ENCODE measurements at places on chromosomes 7 and 10. TPM values are rescaled to one million over a fixed set of nuclear protein-coding genes. Genes with fewer than 3 reads are reported as not detected.

GRCh38 chr7:79452495-79453265, 787 bp downstream of the MAGI2 start:
- H3K27me3 ChIP-seq: no peaks in the 10 kb centered on the region
- H3K4me3 ChIP-seq: peak overlapping the region; percentile 77
- H3K27ac ChIP-seq: peak overlapping the region; percentile 96
- no peaks in the 10 kb centered on the region for H3K36me3 ChIP-seq
- peak; percentile 20 for DNase-seq

DNA sequence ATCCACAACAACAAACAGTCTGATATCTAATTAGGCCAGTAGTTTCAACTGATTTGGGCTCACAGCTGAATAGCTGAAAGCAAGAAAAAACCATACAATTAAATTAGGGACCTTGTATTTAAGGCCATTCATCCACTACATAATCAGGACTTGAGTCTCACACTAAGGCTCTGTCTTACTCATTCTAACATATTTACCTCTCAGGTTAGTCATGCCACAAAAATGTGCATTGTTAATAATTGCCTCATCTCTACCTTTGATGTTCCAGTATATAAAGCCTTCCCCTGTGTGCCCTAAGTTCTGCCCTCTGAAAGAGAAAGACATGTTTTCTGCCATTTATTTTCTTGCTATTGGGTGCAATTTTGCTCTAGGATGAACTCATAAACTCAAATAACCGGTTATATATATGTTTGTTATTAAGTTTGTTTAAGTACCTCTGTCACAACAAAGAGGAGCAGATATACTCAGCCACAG, 5.3 kb upstream of the C1GALT1 start:
- H3K4me1 ChIP-seq: no peaks in the 10 kb centered on the region
- DNase-seq: no peak
- H3K36me3 ChIP-seq: no peaks in the 10 kb centered on the region

GRCh38 chr10:122096705-122097104, 107.7 kb downstream of the TACC2 start:
- no peaks in the 10 kb centered on the region for H3K27me3 ChIP-seq
- no peaks in the 10 kb centered on the region for H3K36me3 ChIP-seq
- no peak overlapping the region for H3K27ac ChIP-seq
- H3K4me1 ChIP-seq: no peaks in the 10 kb centered on the region

DNA sequence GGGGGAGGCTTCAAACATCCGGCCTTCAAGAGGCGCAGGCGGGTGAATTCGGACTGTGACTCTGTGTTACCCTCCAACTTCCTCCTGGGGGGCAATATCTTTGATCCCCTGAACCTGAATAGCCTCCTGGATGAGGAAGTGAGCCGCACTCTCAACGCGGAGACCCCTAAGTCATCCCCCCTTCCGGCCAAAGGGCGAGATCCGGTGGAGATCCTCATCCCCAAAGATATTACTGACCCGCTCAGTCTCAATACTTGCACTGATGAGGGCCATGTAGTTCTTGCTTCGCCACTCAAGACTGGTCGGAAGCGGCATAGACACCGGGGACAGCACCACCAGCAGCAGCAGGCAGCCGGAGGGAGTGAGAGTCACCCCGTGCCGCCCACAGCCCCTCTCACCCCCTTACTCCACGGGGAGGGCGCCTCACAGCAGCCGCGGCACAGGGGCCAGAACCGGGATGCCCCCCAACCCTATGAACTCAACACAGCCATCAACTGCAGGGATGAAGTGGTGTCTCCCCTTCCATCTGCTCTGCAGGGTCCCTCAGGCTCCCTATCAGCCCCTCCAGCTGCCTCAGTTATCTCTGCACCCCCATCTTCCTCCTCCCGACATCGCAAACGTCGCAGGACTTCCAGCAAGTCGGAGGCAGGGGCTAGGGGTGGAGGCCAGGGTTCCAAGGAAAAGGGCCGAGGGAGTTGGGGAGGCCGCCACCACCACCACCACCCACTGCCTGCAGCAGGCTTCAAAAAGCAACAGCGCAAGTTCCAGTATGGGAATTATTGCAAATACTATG, 1.1 kb downstream of the MEPCE start:
- H3K36me3 ChIP-seq: no peaks in the 10 kb centered on the region
- H3K4me1 ChIP-seq: peaks cover 33% of the 10 kb centered on the region
- no peak for DNase-seq

- no peak overlapping the region for H3K4me3 ChIP-seq
- H3K4me1 ChIP-seq: no peaks in the 10 kb centered on the region
- H3K27ac ChIP-seq: no peak overlapping the region
- no peak for DNase-seq
- H3K27me3 ChIP-seq: no peaks in the 10 kb centered on the region
Observed at GRCh38 chr10:34222359-34222758, 592.7 kb downstream of the PARD3 start.

DNA sequence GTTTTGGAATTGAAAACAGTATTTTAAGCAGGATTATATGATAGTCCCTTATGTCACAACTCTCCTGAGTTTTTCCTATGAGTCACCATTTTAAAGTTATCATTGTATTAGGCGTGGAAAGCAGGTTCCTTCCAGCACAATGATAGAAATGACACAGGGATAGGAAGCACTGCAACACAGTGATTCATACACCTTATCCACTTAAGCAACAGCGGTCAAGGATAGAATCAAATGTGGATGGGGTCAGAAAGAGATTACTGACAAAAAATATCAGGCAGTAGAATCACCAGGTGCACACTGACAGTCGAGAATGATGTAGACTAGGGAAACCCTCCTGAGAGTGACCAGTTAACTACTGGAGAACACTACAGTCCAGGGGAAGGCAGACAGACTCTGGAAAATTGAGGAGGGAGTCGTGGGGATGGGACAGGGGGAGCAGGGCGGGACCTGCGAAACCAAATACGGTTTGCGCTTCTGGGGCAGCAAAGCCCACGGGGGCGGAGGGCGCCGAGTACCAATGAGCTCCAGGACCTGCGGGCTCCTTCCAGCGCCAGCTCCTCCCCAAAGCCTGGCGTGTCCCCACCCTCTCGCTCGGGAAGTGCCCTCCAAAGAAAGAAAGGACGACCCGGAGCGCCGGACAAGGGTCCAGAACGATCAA, 479 bp downstream of the PNPLA8 start:
- H3K27ac ChIP-seq: peak overlapping the region; percentile 99
- no peaks in the 10 kb centered on the region for H3K4me1 ChIP-seq
- no peaks in the 10 kb centered on the region for H3K27me3 ChIP-seq
- DNase-seq: no peak

GRCh38 chr10:11715815-11716494, 26.2 kb upstream of the ECHDC3 start:
- H3K4me1 ChIP-seq: no peaks in the 10 kb centered on the region
- H3K27ac ChIP-seq: peak overlapping the region; percentile 81
- peak; percentile 73 for DNase-seq
- peak overlapping the region; percentile 13 for H3K4me3 ChIP-seq
- H3K36me3 ChIP-seq: no peaks in the 10 kb centered on the region

GRCh38 chr7:47071866-47072265, 510.0 kb downstream of the TNS3 start:
- no peak overlapping the region for H3K4me3 ChIP-seq
- H3K4me1 ChIP-seq: no peaks in the 10 kb centered on the region
- no peak overlapping the region for H3K27ac ChIP-seq
- no peak for DNase-seq

DNA sequence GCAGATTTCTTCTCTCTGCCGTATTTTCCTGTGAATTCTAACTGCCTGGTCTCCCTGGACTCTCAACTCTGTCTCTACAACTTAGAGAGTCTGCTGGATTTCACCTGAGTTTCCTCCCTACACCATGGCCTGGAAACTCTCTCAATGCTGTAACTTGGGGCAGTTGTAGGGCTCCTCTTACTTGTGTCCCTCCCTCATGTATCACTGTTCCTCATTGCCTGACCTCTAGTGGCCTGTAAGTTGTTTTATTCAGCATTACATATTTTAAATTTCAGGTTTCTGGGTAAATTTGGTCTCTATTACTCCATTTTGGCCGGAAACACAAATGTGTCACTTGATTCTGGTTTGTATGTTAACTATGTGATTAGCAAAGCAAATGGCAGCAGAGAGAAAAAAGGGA, 70.9 kb downstream of the DYNC1I1 start:
- H3K4me1 ChIP-seq: no peaks in the 10 kb centered on the region
- H3K36me3 ChIP-seq: no peaks in the 10 kb centered on the region
- no peak for DNase-seq
- H3K4me3 ChIP-seq: no peak overlapping the region
- H3K27ac ChIP-seq: no peak overlapping the region

DNA sequence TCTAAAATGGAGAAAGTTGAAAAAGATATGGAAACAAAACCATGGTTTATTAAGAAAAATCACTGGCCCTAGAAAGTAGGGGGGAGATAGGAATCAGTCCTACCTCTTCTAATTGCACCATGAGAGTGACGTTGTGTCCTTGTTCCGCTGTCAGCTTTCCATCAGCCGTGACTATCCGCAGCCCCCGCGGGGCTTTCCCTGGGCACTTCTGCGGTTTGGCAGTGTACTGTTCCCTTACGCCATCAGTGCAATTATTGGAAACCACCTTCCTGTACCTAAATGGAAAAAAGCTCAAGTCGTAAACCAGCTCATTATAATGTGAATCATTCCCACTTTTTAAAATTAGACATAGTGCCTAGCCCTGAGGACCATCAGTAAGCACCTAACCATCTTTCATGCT, 512.2 kb downstream of the SORCS1 start:
- no peak overlapping the region for H3K4me3 ChIP-seq
- no peaks in the 10 kb centered on the region for H3K4me1 ChIP-seq
- H3K27ac ChIP-seq: no peak overlapping the region
- DNase-seq: no peak
- H3K27me3 ChIP-seq: no peaks in the 10 kb centered on the region
- H3K36me3 ChIP-seq: no peaks in the 10 kb centered on the region

- H3K27ac ChIP-seq: peak overlapping the region; percentile 81
- no peaks in the 10 kb centered on the region for H3K36me3 ChIP-seq
- no peaks in the 10 kb centered on the region for H3K27me3 ChIP-seq
Observed at GRCh38 chr10:13991353-13991752, 339.4 kb downstream of the FRMD4A start.

GRCh38 chr7:80520199-80520598, 8.3 kb upstream of the GNAT3 start:
- no peak overlapping the region for H3K27ac ChIP-seq
- no peaks in the 10 kb centered on the region for H3K36me3 ChIP-seq
- DNase-seq: no peak
- no peak overlapping the region for H3K4me3 ChIP-seq
- H3K27me3 ChIP-seq: no peaks in the 10 kb centered on the region

DNA sequence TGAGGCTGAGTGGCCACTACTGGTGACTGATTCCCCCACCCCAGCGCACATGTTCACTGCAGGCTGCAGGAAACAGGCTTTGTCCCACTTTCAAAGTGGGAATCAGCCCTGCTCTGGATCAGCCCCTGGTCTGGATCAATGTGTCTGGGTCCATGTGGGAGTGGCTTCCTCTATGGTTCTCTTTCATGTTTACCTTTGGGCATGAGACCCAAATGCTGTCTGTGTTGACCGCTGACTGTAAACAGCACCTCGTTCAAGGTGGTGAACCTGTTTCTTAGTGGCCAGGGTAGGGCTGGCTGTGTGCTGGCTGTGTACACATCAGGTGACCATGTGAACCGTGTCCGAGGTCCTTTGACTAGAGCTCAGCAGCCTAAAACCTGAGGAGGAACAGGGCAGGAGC, 121.8 kb downstream of the CAMK1D start:
- H3K27ac ChIP-seq: no peak overlapping the region
- DNase-seq: no peak
- no peaks in the 10 kb centered on the region for H3K4me1 ChIP-seq
- H3K4me3 ChIP-seq: no peak overlapping the region
- H3K27me3 ChIP-seq: no peaks in the 10 kb centered on the region

DNA sequence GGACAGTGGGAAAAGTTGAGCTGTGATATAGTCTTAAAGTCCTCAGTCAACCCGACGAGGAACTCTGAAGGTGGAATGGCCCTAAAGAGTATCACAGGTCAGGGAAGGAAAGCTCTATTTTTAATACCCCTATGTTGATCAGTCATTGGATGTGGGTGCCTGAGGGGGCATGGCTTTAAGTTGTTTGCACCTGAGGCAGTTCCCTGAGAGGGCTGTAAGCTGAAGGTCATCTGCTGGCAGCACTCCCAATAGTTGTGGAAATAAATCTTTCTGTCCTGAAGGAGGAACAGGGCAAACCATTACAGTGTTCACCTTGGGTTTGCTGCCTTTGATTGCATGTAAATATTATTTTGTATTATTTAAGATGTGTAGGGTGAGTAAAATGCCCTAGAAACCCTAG, 17.8 kb upstream of the C1GALT1 start:
- H3K4me3 ChIP-seq: no peak overlapping the region
- DNase-seq: no peak
- no peaks in the 10 kb centered on the region for H3K27me3 ChIP-seq
- no peak overlapping the region for H3K27ac ChIP-seq
- H3K4me1 ChIP-seq: no peaks in the 10 kb centered on the region

- DNase-seq: no peak
- peaks cover 3% of the 10 kb centered on the region for H3K4me1 ChIP-seq
- H3K27ac ChIP-seq: no peak overlapping the region
- no peaks in the 10 kb centered on the region for H3K27me3 ChIP-seq
- no peak overlapping the region for H3K4me3 ChIP-seq
Observed at GRCh38 chr7:148260599-148260998, 330.0 kb upstream of the C7orf33 start.

- no peak overlapping the region for H3K27ac ChIP-seq
- no peaks in the 10 kb centered on the region for H3K4me1 ChIP-seq
- no peak for DNase-seq
- H3K36me3 ChIP-seq: no peaks in the 10 kb centered on the region
Observed at GRCh38 chr7:116574025-116574822, 49.4 kb downstream of the CAV1 start.

- no peaks in the 10 kb centered on the region for H3K27me3 ChIP-seq
- H3K4me3 ChIP-seq: no peak overlapping the region
- H3K27ac ChIP-seq: no peak overlapping the region
- H3K36me3 ChIP-seq: no peaks in the 10 kb centered on the region
Observed at GRCh38 chr7:104275900-104276299, 52.5 kb upstream of the LHFPL3 start.

DNA sequence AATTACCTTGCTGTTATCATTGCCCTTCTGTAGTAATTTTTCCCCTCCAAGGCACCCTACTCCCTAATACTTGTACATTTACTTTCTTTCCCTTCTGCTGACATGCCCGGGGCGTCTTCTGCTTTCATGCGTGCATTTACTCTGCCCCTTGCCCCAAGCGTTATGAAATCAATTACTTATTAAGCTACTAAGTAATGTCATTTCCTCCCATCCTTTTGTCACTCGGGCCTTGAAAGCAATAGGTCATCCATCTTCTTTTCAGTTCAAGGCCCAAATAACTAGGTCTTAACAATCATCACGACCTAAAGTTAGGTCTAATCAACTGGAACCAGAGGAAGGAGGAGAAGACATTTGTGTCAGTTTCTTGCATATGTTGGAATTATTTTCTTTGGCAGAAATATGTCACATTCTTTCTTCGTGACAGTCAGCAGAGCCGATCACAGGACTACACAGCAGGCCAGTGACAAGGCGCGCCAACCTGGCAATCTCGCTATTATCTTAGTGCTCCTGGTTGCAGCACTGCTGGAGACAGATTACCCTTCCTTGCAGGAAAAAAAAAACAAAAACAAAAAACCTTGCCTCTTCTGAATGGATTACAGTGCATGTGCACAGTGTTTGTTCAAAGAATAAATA, 179.2 kb downstream of the RELN start:
- no peak overlapping the region for H3K27ac ChIP-seq
- no peaks in the 10 kb centered on the region for H3K4me1 ChIP-seq
- no peaks in the 10 kb centered on the region for H3K27me3 ChIP-seq
- H3K36me3 ChIP-seq: no peaks in the 10 kb centered on the region
- DNase-seq: no peak
- H3K4me3 ChIP-seq: no peak overlapping the region

Gene MAT1A
- total RNA-seq: not detected

Gene GIMAP2
- 10.7 TPM for total RNA-seq

Gene PPP1R3C
- 9.4 TPM for total RNA-seq

Gene COL26A1
- total RNA-seq: not detected

Gene LRRC17
- total RNA-seq: 8.2 TPM

Gene SLC26A3
- total RNA-seq: not detected

Gene ANKRD61
- not detected for total RNA-seq

Gene CYP3A7
- 2.3 TPM for total RNA-seq

Gene ORAI2
- 8.3 TPM for total RNA-seq

Data from breast epithelium (tissue), 4 donors.